ENCODE measurements at places on chromosomes 6 and 20.

- no peak for DNase-seq
Measured at GRCh38 chr20:50794846-50795634, at the start of gene BCAS4. Gene BCAS4, plus strand, starts transcription at chr20:50795061. Its CDS starts 23 bp downstream, at chr20:50795084.

GRCh38 chr6:131875647-131876046 is 67.8 kb downstream of the ENPP1 start:
- no peak for DNase-seq

- no peak for DNase-seq
Measured at GRCh38 chr6:7073821-7074525, 33.8 kb upstream of the RREB1 start.

- no peak for DNase-seq
Measured at GRCh38 chr6:163281634-163282033, 132.9 kb upstream of the QKI start.

GRCh38 chr6:56866917-56867522 is 87.9 kb upstream of the BEND6 start:
- DNase-seq: no peak

DNA sequence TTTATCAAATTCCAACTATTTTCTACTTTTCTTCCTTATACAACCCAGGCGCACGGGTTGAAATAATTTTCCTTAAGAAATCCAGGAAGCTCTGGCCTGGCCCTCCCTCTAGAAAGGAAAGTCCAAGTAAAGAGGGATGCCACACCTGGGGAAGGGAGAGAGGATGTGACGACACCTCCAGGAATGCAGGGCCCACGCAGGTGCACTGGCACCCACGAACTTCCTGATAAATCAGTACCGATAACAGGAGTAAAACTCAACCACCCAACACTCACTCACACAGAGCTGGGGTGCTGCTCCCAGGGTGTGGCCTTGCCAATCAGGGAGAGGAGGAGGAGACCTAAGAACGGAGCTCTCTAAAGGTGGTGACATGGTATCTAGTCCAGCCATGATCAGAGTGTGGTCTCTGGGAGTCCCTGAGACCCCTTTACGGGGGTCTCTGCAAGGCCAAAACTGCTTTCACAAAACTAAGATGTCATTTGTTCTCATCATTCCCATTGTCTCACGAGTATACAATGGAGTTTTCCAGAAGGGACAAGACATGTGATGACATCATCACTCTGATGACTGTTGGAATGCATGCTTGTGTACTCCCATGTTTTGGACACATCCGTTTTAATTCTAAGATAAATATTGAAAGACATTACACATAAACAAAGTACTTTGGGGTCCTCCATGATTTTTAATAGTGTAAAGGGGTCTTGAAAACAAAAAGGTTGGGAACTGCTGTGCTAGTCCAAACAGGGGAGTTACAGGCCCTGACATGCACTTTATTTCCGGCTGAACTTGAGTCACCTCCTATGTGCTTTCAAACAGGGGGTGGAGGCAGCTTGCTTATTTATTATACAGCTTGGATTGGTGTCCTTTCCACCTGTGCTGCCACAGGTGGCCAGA is 2.2 kb upstream of the PARD6B start:
- no peak for DNase-seq

DNA sequence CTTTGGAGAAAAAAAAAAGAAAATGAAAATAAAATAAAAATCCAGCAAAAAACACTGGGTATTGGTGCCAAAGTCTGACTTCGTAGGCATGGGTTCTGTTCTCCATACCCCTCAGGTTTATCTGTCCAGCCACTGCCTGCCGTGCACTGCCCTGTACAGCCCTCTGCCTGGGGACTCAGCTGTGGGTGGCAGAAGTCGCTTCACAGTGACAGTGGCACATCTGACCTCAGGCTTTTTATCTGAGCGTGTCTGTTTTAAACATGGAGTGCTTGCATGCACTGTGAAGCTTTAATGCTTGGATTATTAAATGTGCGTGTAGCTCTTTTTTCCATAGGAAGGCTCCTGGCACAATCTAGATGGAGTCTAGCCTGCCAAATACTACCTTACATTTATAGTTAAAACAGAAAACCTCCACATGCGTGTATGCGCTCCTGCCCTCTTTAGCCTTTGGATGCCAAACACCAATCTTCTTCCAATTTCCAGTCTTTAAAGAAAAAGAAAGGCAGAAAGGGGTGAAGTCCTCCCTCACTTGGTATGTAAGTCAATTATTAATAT is 375.5 kb downstream of the UTRN start:
- no peak for DNase-seq

GRCh38 chr6:73854998-73855718 is 159.2 kb downstream of the CD109 start:
- DNase-seq: peak; percentile 24

DNA sequence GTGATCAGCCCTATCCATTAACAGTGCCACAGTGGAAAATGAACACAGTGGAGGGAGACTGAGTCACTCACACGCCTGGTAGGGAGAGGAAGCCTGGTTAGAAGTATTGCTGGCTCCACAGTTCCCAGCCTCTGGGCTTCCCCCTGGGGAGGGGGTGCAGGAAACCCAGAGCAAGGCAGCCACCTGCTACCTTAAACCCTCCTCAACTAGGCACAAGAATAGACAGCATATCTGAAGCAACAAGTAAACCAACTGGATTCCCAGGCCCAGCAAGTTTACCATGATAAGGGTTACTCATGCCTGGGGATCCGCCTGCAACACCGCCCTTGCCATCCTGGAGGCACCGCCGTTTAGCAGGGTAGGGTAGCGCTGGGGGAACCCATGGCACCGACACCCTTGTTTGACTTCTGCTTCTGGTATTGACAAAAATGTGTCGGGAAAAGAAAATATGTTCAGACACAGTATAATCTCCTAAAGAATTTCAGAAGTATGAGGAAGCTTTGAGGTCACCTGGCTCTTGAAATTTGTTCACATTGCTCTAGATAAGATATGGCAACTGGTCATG is 38.3 kb downstream of the SLC22A23 start:
- DNase-seq: no peak

DNA sequence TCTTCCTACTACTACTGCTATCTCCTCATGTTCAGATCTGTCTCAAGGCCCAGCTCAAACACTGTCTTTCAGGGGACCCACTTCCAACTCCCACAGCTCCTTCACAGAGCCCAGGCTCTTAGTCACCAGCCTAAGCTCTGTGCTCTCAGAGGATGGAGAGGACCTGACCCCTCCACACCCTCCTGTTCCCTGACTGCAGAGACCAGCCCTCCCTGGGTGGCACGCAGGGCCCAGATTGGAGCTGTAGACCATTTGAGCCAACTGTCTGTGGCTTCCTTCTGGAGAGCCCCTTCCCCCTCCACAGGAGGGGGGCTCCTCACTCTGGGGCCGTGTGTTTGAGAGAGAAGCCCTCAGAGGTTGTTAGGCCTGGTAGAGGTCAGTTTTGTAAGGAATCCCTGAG is 9.8 kb downstream of the SNPH start:
- DNase-seq: no peak

- DNase-seq: no peak
Measured at GRCh38 chr6:142444376-142444775, 142.6 kb downstream of the ADGRG6 start.

DNA sequence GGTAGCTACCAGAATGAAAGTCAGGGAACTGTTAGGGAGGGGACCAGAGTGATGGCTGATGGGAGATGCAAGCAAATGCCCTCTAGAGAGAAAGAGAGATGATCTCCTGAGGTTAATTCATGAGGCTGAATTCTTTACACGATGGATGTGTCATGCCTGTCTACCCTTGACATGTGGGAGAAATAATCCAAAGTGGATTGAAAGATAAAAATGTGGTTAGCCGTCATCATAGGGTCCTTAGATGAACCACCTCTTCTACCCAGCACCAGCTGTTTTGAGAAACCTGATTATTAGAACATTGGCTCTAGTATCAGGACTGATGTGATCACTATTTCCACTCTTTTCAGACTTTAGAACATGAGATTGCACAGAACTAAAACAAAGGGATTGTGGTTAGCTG is 53.6 kb downstream of the SOBP start:
- DNase-seq: no peak

DNA sequence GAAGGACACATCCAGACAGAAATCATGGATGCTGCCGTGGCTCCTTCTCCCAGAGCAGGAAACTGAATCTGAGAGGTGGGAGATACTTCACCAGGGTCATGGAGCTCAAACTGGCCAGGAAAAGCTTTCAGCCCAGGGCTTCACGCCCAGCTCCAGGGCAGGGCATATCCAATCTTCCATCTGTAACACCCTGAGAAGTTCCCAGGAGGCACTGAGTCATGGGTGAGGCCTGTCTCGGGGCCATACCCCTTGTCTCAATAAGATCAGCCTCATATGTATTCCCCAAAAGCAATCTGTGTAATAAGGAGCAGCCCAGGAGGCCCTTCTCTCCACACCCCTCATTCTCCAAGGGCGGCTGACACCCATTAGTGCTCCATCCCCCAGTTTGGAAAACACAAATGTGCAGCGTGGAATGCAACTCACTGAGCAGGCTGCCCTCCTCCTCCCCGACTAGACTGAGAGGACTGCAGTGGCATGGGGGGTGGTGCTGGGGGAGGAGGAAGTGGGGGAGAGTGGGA is 439.3 kb upstream of the SULF2 start:
- no peak for DNase-seq

- DNase-seq: no peak
Measured at GRCh38 chr6:165186041-165186440, 123.4 kb downstream of the C6orf118 start.

Measured in non-pigmented ciliary epithelial cell (primary cell).